ENCODE measurements at places on chromosomes 11 and 22.

- no peak for DNase-seq
Measured at GRCh38 chr22:24159650-24160049, 21.6 kb upstream of the SUSD2 start.

GRCh38 chr11:10386861-10387205, 68.2 kb upstream of the AMPD3 start:
- DNase-seq, result no peak

DNA sequence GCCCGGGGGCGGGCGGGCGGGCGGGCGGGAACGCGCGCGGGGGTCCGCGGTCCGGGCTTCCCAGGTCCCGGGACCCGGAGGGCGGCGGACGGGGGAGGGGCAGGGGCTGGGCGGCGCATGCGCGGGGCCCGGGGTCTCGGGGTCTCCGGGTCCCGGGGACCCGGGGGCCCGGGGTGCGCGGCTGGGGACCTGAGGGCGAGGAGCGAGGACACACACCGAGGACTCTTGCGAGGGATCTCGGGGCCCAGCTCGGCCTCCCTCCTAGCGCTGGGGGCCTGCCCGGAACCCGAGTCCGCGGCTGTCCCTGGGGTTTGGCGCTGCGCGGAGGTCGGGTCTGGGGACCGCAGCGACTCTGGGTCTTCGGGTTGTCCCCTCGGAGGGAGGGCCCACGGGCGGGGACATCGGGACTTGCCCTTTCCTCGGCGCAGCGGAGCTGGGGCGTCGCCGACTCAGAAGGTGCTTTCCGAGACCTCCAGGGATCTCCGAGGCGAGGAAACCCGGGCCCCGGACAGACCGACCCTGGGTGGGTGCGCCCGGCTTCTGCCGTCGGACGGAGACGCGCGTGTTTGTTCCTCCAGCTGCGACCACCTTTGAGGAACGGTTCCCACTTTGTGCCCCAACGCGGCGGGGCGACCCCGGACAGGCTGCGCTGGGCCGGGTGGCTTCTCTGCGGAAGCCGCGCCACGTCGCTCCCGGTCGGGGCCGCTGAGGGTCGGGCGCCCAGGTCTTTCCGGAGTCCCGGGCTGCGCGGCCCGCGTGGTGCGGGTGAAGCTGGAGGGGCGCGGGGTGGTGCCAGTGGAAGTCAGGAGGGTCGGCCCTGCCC, 540 bp downstream of the PPARA start:
- DNase-seq, result peak; percentile 62

DNA sequence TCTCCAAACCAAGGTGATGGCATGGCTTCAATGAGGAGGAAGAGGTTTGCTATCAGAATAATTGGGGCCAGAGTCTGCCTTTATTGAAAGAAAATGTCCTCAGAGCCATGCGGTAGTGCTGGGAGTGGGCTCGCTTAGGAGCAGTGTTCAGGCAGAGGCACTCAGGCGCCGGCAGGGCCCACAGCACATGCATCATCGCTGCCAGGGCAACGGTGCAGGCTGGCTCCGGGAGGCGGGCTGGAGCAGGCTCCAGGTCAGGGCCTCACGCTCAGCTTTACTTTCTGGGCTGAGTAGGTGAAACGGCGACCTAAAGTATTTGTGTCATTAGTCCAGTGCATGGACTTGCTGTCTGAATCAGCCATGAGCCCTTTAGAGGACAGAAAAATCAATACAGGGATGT, 169.9 kb upstream of the CCDC90B start:
- DNase-seq, result no peak

DNA sequence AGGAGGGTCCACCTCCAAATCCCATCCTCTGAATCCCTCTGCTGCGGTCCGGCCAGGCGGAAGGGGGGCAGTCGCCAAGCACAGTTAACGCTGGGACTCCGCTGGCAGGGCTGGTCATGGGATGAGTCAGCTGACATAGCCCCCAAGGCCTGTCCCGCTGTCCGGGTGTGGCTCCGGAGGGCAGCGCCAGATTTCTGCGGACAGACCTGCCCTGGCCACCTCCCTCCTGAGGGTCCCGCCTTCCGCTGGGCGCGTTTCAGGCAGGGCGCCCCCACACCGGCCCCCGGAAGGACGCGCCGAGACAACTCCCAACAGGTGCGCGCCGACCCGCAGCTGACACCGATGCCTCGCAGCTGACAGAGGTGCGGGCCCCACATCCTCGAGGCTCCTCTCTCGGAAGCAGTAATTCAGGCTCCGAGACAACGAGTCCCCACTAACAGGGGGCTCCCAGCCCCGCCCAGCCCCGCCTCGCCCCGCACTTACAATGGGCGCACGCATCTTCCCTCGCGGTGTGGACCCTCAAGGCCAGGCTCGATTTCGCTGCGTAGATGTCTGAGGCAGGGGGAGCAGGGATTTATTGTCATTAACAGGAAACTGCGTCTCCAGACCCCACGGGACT, 607 bp downstream of the PLAAT3 start:
- peak; percentile 49 for DNase-seq

DNA sequence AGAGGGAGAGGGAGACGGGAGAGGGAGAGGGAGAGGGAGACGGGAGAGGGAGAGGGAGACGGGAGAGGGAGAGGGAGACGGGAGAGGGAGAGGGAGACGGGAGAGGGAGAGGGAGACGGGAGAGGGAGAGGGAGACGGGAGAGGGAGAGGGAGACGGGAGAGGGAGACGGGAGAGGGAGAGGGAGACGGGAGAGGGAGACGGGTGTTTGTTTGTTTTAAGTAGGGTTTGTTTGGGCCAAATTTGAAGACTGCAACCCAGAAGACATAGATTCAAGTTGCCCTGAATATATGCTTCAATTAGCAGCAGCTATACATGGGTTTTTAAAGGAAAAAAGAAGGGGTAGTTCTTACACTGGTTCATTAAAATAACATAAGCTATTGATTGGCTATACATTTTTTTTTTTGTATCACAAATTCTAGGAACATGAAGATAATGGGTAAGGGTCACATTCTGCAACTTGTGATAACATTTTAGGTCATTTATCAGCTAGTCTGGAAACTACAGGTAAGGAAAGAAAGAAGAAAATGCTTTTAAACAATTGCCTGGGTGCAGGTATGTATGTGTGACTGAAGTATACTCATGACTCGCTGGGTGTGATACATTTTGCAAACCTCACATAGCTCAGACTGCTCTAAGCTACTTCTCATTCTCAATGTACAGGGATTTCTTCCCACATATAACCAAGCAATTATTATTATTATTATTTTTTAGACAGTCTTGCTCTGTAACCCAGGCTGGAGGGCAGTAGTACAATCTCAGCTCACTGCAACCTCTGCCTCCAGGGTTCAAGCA, 67.3 kb downstream of the MCHR1 start:
- no peak for DNase-seq

- DNase-seq, result no peak
Measured at GRCh38 chr11:70845591-70846041, 406.8 kb downstream of the SHANK2 start.

DNA sequence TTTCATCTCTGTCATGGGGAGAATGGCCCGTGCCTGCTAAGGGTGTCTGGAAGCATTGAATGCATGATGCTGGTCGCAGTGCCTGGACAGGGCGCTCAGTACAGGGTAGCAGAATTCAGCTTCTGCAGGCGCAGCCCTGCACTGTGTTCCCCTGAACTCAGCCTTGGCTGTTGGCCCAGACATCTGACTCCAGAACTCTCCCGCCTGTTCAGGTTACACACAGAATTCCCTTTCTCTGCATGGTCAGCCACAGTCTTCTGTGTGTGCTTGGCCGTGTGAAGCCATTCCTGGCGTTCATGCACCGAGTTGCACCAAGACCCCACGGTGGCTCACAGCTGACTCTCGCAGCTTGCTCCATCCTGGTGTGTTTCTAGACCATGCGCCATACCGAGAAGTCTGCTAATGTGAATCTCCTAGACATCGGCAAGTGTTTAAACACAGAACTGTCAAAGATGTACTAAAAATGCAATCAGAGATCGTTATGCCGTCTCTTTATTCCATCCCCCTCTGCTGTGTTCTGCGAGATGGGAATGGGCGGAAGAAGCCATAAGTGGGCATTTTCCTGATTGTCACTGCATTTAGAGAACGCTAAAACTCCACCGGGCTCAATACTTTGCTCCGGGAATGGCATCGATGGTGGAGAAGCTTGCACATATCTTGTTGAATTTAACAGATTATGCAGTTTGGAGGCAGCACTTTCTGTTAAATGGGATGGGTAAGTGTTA, 55.6 kb downstream of the MPPED1 start:
- no peak for DNase-seq
